Esophagus squamous epithelium (tissue), 5 donors: ENCODE measurements at places on chromosomes 6 and 20.

GRCh38 chr20:3716195-3716834 is 3.9 kb upstream of the SIGLEC1 start:
- DNase-seq = no peak

- no peak for DNase-seq
Measured at GRCh38 chr6:150418827-150419594, 50.2 kb downstream of the IYD start.

- DNase-seq = no peak
Measured at GRCh38 chr6:112906726-112907125, 559.6 kb downstream of the RFPL4B start.

- no peak for DNase-seq
Measured at GRCh38 chr20:13442986-13443385, 195.7 kb downstream of the TASP1 start.

DNA sequence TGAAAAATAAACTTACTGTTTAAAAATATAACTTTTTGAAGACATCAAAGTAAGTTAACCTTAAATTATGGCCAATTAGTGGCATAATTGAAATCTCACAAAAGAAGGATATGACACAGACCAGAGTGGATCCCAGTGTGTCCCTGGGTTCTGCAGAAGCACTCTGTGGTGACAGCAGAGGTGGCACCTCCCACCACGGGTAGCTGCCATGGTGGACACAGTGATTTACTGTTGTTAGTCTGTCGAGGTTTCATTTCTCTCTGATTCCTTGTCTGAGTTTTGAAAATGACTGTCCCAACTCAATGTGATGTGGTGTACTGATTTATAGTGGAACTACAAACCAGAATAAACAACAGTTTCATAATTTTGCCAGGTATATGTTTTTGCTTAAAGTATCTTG is 76.5 kb downstream of the TULP4 start:
- DNase-seq = no peak

DNA sequence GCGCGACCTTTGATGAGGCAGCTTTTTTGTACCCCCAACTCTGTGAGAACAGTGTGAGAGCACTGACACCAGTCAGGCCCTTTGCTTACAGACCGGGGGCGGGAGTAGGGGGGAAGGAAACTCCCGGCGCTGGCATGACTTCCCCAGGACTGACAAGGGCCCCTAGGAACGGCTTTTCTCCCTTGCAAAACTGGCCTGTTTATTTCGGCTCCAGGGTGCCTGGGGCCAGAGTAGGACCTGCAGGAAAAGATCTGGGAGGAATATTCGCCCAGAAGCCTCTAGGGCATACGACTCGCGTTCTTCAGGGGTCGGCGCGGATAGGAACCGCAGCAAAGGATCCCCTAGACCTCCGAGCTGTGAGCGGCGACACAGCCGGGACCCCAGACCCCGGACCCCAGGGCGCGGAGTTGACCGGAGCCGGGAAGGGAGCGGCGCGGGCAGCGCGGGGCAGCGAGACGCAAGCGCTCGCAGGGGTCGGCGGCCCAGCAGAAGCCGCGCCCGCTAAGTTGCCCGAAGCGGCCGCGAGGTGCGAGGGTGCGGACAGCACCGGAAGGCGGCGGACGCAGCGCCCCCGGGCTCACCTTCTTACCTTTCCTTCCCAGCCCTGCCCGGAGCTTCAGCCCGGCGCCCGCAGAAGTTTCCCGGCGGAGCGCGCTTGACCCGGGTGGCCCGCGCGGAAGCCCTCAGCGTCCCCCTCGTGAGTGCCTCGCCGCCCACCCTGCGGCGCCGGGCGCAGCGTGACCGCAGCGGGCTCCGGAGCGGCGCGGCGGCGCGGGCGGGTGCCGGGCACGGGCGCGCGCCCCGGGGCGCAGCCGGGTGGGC is at the start of gene POPDC3:
TSS of gene POPDC3 (minus strand) at position 771 of the 822 bp plus-strand sequence. CDS start 18,105 bp downstream, outside the sequence.
- no peak for DNase-seq

DNA sequence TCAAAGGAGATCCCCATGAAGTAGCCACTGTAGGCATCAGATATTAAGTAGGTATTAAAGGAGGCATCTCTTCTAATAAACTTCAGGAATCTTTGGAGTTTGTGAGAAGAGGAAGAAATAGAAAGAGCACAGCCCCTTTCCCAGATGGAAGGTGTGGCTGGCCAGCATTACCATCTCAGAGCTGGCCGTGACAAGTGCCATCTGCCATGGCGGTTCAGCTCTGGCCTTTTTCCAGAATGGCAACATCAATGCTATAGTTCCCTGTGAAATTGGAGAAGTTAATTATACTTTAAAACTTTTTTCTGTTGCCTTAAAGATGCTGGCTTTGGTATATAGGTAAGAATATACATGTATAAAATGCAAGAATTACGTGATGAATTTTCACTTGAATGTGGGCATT is 51.9 kb upstream of the MCUR1 start:
- DNase-seq = no peak

GRCh38 chr6:167292301-167293087 is 1.4 kb downstream of the UNC93A start:
- DNase-seq = no peak

- DNase-seq = no peak
Measured at GRCh38 chr6:151690303-151690702, 117.2 kb upstream of the ESR1 start.

- DNase-seq = no peak
Measured at GRCh38 chr6:2876210-2877056, 26.7 kb downstream of the SERPINB9 start.

DNA sequence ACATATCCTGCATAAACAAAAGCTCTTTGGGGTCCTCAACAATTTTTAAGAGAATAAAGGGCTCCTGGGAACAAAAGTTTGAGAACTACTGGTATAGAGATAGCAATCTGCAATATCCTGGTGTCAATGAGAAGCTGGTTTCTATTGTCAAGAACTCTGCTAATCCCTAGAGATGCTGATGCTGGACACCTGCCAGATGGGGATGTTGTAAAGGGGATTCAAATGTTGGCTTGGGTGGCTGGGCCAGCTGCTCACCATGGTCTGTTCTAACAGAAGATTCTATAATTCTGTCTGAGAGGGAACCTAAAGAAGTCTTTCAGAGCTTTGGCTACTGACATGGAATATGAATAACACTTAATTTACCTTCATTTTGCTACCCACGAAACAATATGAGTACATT is 137.8 kb downstream of the BTBD9 start:
- no peak for DNase-seq

DNA sequence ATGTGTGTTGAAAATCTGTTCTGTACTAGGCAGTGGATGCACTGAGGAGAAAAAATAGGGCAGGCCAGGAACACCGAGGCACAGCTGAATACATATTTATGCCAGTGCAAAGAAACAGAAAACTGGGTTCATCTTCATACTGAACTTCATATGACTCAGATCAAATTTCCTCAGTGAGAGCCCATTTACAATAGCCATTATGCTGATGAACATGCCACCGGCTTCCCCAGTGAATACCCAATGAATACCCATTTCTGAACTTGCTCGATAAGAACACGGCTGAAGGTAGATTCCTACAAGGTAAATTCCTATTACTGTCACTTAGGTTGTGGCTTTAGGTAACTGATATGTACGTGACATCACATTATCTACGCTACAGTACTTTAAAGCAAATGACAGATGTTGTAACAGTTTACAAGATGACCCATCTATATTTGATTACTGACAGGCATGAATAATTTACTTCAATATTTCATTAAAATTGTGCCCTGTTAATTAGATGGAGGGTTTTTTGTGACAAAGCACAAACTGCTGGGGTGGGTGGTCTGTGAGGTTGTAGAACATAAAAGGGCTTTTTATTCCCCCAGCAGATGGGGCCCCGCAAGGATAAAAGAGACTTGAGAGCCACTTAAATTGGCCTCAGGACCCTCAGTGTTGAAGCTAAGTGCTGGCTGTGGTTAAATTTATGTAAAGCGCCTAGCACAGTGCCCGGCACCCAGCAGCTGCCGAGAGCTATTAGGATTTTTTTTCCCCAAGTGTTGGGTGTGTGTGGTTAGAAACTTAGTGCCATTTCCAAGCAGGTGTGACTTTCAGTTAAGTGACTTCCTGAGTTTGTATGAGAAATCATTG is 264.5 kb downstream of the CD83 start:
- no peak for DNase-seq

DNA sequence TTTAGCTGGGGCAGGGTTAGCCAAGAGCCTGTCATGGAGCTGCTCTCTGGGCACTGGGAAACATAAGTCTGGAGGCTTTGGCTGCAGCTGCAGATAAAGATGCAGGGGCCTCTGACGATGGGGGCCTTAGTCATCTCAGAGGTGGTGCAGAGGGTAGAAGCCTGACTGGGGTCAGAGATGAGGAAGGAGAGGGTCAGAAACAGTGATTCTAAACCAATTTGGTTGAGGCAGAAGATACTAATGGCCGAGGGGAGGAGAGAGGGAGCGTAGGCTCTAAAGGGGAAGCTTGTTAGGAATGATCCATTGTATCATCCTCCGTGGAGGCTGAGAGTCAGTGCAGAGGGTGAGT is 33.8 kb downstream of the PLEKHG1 start:
- DNase-seq = no peak

DNA sequence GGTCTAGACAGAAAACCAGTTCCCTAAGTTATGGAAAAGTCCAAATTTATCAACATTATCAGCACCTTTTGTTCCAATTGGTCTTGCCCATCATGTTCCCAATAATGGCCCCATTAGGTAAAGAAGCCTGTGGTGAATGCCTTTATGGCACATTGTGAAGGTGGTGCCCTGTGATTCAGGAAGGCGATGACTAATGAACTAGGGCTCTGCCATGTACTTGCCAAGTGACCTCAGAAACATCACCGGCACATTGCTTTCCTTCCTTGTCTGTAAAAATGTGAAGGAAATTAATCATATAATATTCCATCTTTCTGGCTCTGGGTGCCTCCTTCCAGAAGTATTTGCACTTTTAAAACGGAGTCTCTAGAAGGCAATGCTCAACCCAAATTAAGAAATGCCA is 132.3 kb downstream of the UNC5CL start:
- no peak for DNase-seq

GRCh38 chr6:164150232-164150631 is 735.7 kb downstream of the QKI start:
- no peak for DNase-seq

DNA sequence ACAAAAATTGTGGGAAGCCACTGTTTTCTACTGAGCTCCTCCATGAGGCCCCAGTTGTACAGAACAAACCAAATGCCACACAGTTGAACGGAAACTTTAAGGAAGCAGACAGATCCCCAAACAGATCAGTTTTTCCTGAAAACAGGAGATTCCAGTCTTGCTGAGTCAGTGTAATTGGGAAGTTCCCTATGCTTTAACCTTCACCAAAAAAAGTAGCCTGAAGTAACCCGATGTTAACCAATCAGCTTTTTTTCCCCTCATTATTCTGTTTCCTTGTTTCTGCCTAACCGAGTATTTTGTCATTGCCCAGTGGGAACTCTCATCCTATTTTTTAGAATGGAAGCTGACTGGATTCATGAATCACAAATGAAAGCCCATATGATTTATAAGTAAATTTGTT is 36.7 kb downstream of the MARCKS start:
- no peak for DNase-seq

GRCh38 chr6:14965424-14966075 is 280.3 kb upstream of the JARID2 start:
- DNase-seq = no peak

DNA sequence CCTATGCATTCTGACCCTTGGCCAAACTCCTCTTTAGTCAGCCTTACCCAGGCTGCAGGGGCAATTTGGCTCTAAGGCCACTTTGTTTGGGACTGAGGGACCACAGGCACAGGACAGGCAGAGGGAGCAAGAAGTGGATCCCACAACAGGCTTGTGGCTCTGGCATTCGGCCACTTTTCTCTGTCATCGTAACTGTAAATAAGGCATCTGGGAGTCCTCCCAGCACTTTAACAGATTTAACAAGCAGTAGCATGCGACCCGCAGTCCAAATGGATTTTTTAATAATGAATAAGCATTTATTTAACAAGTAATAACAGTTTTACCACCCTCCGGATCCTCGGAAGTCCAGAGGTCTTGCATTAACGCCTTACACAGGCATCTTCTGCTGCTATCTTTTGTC is 16.1 kb upstream of the CDH22 start:
- DNase-seq = no peak

DNA sequence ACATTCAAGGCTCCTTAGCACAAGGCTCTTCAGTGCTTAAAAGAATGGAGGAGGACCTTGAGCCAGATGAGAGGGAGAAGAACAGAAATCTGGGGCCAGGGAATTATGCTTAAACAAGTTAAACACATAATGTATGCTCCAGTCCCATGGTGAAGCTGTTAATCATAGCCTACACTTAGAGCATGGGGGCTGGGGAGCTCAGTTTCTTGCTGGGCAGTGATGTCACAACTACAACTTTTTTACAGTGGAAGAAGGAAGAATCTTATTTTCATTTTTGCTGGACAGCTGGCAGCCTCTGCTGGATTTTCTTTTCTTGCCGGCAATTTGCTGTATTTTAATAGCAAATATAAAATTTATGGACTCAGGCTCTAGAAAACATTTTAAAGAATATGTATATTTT is 432.5 kb downstream of the CD109 start:
- DNase-seq = no peak
